Inflammatory macrophage treated with lipopolysaccharide for 4 hours (primary cell): ENCODE measurements at places on chromosomes 12 and 14.

DNA sequence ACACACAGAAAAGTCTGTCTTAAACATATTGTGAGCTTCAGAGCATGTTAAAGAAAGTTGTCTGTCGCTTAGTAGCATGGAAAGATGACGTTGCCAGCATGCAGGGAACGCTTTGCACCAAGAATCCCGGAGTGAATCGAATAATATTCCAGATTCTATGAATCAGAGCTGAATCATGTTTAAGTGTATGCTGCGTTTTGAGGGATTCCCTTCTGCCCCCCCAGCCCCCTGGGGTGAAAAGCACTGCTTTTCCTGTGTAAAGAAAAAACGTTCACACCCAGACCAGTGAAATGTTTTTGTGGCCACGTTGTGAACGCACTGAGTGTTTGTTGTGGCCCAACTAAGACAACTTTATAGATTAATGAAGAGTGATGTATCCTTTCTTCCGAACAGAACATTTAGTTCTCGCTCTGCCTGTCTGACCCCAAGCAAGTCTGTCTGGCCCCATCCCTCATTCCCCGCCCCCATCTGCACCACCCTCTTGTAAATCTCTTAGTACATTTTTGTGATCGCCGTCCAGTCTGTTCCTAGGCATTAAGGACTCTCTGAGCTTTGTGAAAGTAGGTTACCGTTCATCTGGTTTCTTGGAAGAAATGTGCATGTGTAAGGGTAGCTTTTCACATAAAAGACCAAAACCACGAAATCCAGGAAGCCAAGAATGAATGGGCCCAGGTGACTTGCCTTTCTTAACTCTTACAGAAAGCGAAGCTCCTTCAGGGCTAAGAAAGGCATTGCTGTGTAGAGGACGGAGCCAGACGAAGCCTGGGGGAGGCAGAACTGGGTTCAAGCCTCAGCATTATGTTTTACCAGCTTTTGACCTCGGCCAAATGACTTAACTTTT is 103.0 kb downstream of the SAMD4A start:
- no peak for DNase-seq

DNA sequence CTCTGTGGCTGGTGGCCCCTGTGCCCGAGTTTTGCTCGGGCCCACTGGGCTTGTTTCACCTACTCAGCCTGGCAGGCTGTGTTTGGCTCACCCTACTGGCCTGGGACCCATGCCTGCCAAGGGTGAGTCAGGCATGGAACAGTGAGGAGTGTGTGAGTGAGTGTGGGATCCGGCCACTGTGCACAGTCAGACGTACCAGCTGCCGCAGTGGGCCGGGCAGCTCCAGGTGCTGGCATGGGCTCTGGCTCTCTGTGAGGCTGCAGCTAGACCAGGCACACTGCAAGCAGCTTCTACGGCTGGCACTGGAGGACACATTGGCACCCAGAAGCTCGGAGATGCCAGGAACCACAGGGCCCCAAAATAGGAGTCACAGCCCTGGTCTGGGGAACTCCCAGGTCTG is 40.6 kb downstream of the HSD17B6 start:
- DNase-seq: no peak

- peak; percentile 81 for DNase-seq
Measured at GRCh38 chr14:54805445-54806322, 96.9 kb downstream of the GCH1 start.

DNA sequence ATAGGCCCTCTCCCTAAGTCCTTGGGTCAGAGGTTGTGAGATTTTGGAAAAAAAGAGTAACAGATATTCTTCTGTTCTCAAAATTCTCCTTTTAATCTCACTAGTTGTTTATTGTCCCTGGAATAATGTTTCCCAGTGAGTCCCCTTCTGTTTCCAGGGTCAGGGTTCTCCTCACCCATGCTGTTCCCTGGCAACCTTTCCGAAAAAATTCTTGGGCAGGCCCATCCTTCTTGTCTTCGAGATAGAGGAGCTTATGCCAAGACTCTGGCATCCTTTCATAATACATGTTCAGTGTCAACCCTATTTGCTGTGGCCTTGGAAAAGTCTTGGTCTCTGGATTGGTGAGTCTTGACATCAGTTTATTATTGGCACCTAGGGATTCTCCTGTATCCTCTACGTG is 212.4 kb upstream of the FAR2 start:
- no peak for DNase-seq

DNA sequence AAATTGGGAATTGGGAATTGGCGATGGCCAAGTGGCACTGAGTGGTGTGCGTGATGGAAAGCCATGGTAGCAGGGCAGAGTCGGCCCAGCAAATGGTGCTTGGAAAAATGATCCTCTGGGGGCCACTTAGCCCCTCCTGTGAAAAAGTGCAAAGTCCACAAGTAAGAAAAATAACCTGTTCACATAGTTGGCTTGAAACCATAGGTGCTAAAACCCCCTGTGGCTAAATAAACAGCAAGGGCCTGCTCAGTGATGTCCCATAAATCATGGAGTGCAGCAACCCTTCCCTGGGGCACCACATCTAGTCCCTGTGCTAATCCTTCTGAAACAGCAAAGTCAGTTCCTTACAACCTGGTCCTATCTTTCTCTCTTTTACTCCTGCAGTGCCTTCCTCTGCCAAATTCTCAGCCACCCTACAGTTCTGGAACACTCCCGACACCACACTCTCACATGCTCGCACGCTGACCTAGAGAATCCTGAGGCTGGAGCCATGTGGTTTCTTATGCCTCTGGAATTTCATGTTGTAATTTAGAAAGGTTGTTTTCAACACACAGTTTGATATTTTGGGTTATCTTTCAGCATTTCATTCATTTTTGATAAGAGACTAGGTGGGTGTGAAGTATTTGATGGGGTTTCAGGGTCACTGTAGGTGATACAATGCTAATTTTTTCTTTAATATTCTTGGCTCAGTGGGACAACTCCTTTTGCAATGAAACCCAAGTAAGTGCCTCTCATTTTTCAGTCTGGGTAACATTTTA is 123.6 kb downstream of the SMOC1 start:
- DNase-seq: no peak

DNA sequence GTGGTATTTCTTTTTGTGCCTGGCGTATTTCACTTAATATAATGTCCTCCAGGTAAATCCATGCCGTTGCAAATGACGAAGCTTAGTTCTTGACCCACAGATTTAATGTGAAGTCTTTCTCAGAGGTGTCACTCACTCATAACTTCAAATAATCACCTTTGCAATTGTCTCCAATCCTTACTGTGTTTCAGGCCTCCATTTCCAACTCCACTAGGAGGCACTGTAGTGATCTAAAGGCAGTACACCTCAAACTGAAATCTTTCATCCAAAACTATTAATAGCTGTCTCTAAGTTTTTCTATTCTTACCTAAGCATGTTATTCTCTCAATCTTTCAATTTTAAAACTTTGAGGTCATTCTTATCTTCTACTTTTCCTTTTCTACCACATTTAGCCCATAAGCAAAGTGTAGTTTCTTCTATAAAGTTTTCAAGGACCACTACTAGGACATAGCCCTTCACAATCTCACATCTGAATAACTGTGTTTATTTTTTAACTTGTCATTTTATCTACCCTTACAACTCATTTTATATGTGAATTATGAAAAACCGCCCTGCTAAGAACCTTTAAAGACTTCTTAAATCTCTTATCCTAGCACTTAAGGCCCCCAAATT is 25.5 kb upstream of the FBXO34 start:
- DNase-seq: peak; percentile 27

DNA sequence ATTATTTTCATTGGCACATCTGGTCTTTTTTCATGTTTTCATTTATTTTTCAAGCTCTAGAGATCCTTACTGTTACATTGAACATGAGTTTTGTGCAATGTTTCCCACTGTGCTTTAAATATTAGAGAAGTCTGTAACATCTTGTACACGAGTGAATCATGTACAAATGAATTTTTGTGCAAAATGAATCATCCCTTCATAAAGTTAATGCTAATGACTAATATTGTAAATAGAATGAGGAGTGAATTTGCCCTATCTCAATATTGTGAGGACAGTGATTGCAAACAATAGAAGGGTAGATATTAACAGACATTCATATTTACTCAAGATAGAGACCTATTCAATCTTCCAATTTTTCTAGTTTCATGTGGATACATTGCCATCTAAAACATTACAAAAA is 463.3 kb upstream of the FOXG1 start:
- no peak for DNase-seq

GRCh38 chr12:91074154-91074709 is 16.4 kb upstream of the KERA start:
- DNase-seq: no peak

DNA sequence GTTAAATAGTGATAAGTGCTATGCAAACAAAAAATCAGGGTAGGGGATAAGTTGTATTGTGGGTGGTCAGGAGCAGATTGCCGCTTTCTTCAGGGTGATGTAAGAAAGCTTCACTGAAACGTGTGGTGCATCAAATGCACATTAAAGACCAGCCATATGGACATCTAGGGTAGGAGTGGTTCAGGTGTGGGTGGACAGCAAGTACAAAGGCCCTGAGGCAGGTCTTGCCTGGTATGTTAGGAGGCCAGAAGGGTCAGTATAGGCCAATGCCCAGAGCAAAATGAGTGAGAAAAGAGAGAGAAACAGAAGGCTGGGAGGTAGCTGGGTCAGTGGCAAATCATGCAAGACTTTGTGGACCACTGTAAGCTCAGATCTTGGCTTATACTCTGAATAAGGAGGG is 25.6 kb upstream of the CISTR start:
- DNase-seq: no peak

DNA sequence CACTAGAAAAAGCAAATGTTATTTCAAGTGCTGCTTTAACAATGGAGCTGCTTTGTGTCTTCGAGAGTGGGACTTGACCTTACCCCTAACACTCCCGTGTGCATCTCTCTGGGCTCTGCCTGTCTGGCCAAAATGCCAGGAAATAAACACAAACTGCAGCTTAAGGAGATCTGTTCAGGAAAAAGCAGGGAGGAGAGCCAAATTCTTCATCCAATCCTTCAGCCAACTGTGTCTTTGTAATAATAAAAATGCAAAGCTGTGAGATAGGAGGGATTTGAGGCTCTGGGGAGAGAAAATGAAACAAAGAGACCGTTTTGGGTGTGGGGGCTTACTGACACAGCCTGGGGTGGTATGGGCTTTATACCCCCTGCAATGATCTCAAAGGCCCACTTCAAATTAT is 85.8 kb upstream of the WSCD2 start:
- no peak for DNase-seq

GRCh38 chr12:77229640-77230442 is 164.5 kb upstream of the E2F7 start:
- DNase-seq: no peak

- no peak for DNase-seq
Measured at GRCh38 chr14:74275241-74275841, 27.4 kb downstream of the ABCD4 start.

GRCh38 chr12:115761784-115762183 is 515.7 kb downstream of the MED13L start:
- no peak for DNase-seq

DNA sequence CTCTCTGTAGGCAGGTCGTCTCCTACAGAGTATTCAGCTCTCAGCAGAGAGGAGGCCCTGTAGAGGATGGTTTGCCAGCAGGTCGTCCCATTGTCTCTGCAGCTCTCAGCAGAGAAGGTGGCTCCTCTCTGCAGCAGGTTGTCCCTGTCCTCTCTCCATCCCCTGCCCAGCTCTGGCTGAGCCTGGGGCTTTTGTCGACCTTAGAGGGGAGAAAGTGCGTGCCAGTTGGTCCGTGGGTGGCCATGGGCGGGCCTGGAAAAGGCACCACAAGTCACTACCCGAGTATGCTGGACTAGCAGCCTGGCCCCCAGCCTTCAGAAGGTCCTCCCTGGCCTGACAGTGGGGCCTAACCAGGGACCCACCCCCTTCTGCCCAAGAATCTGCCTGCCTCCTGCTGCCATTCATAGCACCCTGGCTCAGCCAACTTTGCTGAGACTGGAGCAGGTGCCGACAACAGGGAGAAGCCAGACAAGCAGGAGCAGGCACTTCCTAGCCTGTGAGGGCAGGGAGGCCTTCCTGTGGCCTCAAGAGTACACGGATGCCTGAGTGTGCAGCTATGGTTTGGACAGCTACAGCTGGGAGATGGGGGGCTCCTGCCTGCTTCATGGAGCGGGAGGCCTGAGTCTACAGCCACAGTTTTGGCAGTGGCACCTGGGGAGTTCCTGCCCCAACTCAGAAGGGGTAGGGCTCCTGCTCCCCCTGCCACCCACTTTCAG is 59.7 kb upstream of the KCNH3 start:
- no peak for DNase-seq
